Activated T-cell treated with anti-CD3 and anti-CD28 coated beads, Interleukin-2, amount 50 U/mL, for 4 hours (primary cell): ENCODE measurements at places on chromosomes 5 and 9.

- DNase-seq = no peak
Measured at GRCh38 chr9:128208946-128209669, 5.9 kb downstream of the DNM1 start.

- DNase-seq = no peak
Measured at GRCh38 chr5:129652349-129653056, 95.4 kb upstream of the MINAR2 start.

DNA sequence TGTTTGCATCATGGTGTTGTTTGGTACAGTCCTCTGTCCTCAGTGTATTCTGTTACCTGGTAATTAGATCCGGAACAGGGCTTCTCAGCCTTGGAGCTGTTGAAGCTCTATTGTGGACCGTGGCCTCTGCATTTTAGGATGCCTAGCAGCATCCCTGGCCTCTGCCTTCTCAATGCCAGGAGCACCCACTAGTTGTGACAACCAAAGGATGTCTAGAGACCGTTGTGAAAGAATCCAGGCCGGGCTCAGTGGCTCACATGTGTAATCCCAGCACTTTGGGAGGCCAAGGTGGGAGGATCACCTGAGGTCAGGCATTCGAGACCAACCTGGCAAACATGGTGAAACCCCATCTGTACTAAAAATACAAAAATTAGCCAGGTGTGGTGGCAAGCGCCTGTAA is 159.6 kb downstream of the CACNA1B start:
- DNase-seq = no peak

- DNase-seq = no peak
Measured at GRCh38 chr9:38249587-38250210, 142.8 kb upstream of the ALDH1B1 start.

DNA sequence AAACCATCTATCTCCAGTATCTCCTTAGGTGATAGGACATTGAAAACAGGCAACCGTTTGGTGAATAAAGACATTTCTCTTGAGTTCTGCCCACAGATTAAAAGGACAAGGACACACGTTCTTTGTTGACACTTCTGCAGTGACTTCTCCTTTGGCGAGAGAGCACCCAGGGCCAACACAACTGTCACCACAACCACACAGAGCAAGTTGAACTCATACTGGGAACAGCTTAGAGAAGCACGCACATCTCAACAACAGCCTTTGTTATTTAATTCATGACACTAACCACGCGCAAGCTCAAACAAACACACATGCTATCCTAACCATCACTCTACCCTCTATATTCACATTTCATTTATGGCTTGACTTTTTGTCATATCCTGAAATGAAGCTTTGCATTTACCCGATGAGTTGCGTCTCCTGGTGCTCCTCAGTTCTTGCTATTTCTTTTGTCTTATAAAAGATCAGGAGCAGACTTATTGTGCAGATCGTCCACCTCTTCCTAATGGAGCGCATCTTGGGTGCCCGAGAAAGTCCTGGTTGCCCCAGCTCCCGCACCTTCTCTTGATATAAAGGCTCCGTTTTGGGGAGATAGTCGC is 543 bp downstream of the ST8SIA4 start:
- DNase-seq = no peak

- no peak for DNase-seq
Measured at GRCh38 chr5:124868676-124869075, 122.2 kb upstream of the ZNF608 start.

DNA sequence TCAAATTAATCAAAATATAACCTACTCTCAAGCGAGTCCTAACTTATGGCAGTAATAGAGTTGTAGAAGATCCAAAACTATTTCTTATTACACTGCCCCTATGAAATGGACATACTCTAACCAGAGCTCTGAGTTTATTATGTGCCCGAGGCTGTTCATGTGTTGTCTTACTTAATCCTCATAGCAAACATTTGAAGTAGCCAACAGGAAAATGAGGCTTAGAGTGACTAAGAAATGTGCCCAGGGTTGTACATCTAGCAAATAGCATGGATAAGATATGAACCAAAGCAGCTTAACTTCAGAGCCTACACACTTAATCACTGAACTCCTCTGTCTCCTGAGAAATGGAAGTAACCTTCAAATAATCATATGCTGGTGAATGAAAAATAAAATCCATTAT is 1551.7 kb downstream of the MAT2B start:
- no peak for DNase-seq

GRCh38 chr5:53343187-53343586 is 137.2 kb upstream of the FST start:
- DNase-seq = no peak

DNA sequence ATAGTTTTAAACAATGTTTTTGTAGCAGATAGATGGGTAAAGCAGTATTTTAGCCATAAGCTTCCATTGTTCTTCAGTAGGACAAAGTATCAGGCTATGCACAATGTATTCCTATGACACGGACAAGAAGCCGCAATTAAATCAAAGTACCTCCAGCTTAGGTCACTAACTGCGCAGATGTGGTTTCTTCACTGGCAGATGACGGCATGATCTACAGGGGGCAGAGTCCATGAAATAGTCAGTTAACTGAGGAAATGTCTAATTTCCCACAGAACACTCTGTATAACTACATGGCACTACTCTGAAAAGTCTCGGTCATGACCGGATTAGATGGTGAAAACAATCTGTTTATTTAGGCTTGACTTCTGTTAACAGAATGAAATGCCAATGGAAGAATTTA is 120.7 kb upstream of the TRPM3 start:
- DNase-seq = no peak

DNA sequence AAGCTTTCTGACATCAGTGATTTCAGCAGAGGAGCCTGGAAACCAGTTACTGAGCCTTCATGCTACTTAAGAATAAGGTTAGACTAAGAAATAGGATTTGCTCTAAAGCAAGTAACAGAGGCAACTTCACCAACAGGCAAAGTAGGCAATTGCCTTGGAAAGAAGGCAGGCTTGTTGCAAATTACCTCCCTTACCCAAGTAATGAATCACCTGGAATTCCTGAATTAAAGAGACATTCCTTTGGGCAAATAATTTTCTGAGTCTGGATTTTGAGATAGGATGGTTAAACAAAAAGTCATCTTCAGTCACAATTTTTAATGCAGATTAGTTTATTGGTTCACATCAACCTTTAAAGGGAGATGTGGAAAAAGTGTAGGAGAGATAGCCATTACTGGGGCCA is 92.8 kb downstream of the ITGA1 start:
- no peak for DNase-seq

- DNase-seq = no peak
Measured at GRCh38 chr9:130943777-130944176, 4.7 kb upstream of the FIBCD1 start.

GRCh38 chr5:133729800-133730199 is 117.5 kb upstream of the FSTL4 start:
- no peak for DNase-seq

DNA sequence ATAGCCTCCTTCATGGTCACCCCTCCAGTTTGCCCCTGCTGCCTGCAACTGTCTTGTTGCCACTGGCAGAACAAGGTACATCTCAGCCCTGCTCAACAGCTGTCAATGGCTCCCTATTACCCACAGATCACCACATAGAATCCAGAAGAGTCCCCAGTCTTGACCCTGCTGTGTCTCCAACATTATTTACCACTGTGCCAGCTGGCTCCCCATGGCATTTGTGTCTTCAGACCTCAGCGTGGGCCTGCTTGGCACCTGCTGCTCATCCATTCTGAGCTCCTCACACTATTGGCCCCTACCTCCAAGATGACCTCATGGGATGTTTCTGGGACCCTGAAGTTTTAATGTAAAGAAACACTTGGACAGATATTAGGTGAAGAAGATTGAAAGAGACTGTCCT is 201.9 kb downstream of the HSPA4 start:
- DNase-seq = no peak

DNA sequence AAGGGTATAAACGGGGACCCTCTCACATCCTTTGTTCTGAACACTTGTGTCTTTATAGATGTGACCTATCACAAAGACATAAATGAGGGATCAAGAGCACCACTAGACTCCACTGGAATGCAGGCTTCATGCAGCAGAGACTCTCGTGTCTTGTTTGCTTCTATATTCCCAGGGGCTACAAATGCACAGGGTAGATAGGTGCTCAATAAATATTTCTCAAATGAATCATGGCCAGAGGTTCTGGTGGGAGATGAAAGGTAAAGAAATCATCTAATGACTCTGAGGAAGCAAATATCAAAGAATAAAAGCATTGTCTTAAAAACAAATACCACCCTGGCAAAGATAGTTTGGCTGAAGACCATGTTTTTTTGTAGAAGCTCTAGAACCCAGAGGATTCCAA is 6.6 kb downstream of the SLC36A3 start:
- no peak for DNase-seq

DNA sequence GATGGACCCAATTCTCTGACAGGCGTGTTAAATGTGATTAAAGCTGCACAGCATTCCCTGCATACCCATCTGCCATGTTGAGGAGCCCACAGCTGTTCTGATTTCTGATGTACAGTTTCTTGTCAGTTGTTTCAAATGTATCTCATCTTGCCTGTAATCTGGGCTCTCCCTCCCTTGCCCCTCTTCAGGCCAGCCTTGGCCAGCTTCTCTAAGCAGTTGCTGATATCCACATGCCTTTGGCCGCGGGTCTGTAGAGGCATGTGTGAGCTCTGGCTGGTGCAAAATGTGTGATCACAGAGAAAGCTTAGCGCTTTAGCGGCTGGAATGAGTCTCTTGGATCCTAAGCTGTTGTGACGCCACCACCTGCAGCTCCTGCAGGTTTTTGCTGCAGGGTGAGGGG is 332.0 kb downstream of the MLLT3 start:
- no peak for DNase-seq

DNA sequence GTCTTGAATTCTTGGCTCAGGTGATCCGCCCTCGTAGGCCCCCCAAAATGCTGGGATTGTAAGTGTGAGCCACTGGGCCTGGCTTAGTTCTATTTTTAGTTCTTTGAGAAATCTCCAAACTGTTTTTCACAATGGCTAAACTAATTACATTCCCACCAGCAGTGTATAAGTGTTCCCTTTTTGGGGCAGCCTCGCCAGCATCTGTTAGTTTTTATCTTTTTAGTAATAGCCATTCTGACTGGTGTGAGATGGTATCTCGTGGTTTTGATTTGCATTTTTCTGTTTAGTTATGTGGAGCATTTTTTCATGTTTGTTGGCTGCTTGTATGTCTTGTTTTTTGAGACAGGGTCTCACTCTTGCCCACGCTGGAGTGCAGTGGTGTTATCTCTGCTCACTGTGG is 28.2 kb downstream of the CNOT6 start:
- no peak for DNase-seq

GRCh38 chr5:112735702-112736101 is 2.0 kb upstream of the APC start:
- no peak for DNase-seq

DNA sequence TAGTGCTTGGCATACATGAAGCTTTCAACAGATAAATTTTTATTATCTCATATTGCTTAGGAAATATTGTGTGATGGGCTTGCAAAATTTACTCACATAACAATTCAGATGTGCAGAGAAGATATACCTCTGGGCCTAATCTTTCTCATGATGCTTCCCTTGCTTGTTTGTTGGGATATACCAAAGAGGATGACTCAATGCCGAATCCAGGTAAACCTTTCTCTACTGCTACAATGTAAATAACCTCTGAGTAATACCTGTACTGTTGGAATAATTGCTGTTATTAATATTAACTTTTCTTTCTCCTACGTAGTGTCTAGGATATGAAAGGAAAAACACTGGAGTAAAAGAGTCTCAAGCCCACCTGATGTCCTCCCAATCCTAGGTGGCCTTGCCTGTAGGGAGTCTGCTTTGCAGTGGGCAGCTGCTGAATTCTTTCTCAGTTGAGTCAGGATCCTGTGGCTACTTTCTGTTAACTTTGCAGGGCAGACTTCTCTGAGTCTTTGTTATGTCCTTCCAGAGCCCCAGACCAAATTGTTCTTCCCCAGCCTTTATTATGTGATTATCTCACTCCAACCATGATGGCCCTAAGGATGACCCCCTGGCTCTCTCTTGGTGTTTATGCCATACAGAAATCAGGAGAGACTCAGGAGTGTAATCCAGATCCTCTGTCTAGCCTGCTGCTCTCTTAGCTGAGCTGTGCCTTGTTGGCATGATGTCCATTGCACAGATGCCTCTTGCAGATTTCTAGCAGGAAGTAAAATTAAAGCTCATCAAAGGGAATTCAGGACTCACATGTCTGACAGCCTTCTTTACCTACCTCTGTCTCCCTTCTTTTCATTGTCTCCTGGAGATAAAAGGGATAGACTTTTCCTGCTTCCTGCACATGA is 208.1 kb downstream of the SNX18 start:
- no peak for DNase-seq

DNA sequence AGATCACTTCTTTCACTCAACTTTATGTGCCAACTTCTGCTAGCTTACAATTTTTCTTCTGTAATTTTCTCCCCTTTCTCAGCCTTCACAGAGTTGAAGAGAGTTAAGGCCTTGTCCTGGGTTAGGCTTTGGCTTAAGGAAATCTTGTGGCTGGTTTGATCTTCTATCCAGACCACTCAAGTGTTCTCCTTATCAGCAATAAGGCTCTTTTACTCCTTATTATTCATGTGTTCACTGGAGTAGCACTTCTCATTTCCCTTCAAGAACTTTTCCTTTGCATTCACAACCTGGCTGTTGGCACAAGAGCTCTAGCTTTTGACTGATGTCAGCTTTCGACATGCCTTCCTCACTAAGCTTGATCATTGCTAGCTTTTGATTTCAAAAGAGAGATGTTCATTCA is 86.9 kb upstream of the ALDH1B1 start:
- DNase-seq = no peak

DNA sequence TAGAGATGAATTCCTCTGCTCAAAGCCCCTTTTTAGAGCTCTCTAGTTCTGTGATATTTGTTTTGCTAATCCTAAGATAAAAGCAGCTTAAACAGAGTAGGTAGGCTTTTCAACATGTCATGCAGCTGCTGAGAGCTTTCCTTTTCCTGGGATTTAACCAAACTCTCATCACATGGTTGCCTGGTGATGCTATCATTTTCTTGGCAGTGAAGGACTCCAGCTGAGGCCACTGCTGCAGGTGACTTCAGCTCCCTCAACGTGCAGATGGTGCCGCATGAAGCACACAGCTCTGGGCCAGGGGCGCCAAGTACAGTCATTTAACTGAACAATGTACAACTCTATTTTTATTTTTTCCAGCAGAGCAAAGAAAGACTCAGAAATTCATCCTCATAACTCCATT is 42.2 kb downstream of the SECISBP2 start:
- no peak for DNase-seq

DNA sequence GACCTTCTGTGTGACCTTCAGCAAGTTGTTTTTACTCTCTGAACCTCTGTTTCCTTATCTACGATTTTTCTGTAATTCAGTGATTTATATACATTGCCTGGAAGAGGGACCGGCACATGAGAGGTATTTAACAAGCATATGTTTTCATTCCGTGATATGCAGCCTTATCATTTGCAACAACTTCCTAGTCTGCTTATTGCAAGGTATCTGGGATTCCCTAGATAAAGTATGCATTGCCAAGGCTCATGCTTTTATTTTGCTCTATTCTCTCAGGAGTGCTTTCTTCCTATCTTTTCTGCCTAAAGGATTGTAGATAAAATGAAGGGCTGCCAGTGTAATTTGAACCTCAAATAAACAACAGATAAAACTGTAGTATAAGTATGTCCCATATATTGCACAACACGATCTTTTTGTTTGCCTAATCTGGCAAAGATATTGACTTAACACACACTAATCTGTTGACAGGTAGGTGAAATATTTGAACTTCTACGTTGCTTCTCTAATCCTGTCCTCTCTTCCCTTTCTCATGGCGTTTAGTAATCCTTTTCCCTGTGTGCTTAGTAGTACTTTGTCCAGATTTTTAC is 377.2 kb upstream of the TNC start:
- DNase-seq = no peak

- no peak for DNase-seq
Measured at GRCh38 chr5:75245023-75245422, 8.3 kb upstream of the ANKRD31 start.

- DNase-seq = no peak
Measured at GRCh38 chr5:11890777-11891176, 13.5 kb downstream of the CTNND2 start.
